ENCODE measurements at places on chromosomes 2 and 18. TPM values are rescaled to one million over a fixed set of nuclear protein-coding genes. Genes with fewer than 3 reads are reported as not detected.

DNAJC5G gene
- not detected for total RNA-seq

DNA sequence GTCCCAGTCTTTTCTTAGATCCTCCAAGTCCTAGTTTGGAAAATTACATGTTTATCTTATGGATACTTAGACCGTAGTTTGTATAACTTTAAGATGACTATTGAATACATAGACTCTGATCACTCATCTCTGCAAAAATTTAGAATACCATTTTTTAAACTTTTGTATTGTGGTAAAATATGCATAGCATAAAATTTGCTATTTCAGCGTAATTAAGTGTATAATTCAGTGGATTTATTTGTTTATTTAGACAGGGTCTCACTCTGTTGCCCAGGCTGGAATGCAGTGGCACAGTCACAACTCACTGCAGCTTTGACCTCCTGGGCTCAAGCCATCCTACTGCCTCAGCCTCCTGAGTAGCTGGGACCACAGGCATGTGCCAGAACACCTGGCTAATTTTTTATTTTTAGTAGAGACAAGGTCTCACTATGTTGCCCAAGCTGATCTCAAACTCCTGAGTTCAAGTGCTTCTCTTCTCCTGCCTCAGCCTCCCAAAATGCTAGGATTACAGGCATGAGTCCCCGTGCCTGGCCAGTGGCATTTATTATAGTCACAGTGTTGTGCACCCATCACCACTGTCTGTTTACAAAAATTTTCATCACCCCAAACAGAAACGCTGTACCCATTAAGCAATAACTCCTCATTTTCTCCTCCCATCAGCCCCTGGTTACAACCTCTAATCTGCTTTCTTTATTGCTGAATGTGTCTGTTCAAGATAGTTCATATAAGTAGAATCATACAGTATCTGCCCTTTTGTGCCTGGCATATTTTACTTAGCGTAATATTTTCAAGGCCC is 90.0 kb downstream of the MAP3K20 start:
- no peak overlapping the region for H3K27ac ChIP-seq
- H3K27me3 ChIP-seq: no peaks in the 10 kb centered on the region
- H3K36me3 ChIP-seq: no peaks in the 10 kb centered on the region
- DNase-seq: no peak

GRCh38 chr18:41058351-41059125 is 896.5 kb upstream of the PIK3C3 start:
- DNase-seq: no peak
- H3K4me1 ChIP-seq: no peaks in the 10 kb centered on the region
- H3K4me3 ChIP-seq: no peak overlapping the region

GRCh38 chr2:205482399-205483081 is 199.8 kb upstream of the NRP2 start:
- no peaks in the 10 kb centered on the region for H3K27me3 ChIP-seq
- H3K4me1 ChIP-seq: no peaks in the 10 kb centered on the region
- no peaks in the 10 kb centered on the region for H3K36me3 ChIP-seq
- H3K27ac ChIP-seq: no peak overlapping the region
- no peak overlapping the region for H3K4me3 ChIP-seq
- DNase-seq: peak; percentile 19

GRCh38 chr2:72144274-72144631 is 3.4 kb downstream of the CYP26B1 start:
- H3K36me3 ChIP-seq: no peaks in the 10 kb centered on the region
- peak; percentile 37 for DNase-seq
- H3K27ac ChIP-seq: no peak overlapping the region
- H3K4me1 ChIP-seq: peaks cover 23% of the 10 kb centered on the region
- H3K27me3 ChIP-seq: peaks cover 4% of the 10 kb centered on the region
- H3K4me3 ChIP-seq: no peak overlapping the region
